Adrenal gland (tissue), 19 donors: ENCODE measurements at places on chromosomes 1 and 21. TPM values are rescaled to one million over a fixed set of nuclear protein-coding genes. Genes with fewer than 3 reads are reported as not detected.

GRCh38 chr21:45415943-45416611, 11.1 kb downstream of the COL18A1 start:
- no peak overlapping the region for H3K27ac ChIP-seq
- H3K4me3 ChIP-seq = no peak overlapping the region
- DNase-seq = no peak
- H3K4me1 ChIP-seq = peaks cover 13% of the 10 kb centered on the region
- H3K27me3 ChIP-seq = no peaks in the 10 kb centered on the region
- no peaks in the 10 kb centered on the region for H3K36me3 ChIP-seq

DNA sequence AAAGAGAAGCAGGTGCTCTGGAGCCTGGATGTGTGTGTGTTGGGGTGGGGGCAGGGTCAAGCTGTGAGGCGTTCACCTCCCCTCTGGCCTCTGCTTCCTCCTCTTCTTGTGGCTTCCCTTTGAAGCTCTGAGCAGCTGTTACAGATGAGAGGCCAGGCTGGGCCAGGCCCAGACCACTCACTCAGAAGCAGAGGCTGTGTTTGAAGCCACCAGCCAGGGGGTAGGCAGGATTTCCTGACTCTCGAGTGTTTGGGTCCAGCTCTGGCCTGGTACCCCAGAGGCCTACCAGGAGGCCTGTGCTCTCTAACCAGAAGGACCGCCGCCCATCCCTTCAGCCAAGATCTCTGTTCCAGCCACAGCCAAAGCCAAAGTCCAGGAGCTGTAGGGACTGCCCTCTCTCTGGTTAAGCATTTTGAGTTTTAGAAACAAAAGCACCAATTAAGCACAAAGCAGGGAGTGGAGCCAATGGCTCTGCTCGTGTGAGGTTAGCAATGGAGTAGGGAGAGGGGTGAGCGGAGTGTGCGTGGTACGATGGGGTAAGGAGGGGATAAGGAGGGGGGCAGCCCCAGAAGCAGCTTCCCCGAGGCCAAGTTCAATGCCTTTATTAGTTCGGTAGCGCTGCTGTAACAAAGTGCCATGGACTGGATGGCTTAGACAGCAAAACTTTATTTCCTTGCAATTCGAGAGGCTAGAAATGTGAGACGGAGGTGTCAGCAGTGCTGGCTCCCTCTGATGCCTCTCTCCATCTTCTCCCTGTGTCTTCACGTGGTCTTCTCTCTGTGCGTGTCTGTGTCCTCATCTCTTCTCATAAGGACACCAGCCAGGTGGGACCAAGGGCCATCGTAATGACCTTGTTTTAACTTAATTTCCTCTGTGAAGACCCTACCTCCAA, 20.5 kb downstream of the RCSD1 start:
- no peak overlapping the region for H3K27ac ChIP-seq
- DNase-seq = no peak
- H3K27me3 ChIP-seq = no peaks in the 10 kb centered on the region
- no peak overlapping the region for H3K4me3 ChIP-seq
- no peaks in the 10 kb centered on the region for H3K4me1 ChIP-seq
- no peaks in the 10 kb centered on the region for H3K36me3 ChIP-seq

GRCh38 chr1:51445351-51446090, 73.5 kb downstream of the EPS15 start:
- H3K36me3 ChIP-seq = peaks cover 9% of the 10 kb centered on the region
- H3K27ac ChIP-seq = no peak overlapping the region
- H3K4me1 ChIP-seq = peaks cover 46% of the 10 kb centered on the region
- H3K27me3 ChIP-seq = no peaks in the 10 kb centered on the region
- H3K4me3 ChIP-seq = no peak overlapping the region

GRCh38 chr1:163055005-163055404, 14.2 kb upstream of the RGS4 start:
- H3K4me3 ChIP-seq = no peak overlapping the region
- no peak for DNase-seq
- no peak overlapping the region for H3K27ac ChIP-seq
- no peaks in the 10 kb centered on the region for H3K36me3 ChIP-seq
- H3K27me3 ChIP-seq = no peaks in the 10 kb centered on the region
- no peaks in the 10 kb centered on the region for H3K4me1 ChIP-seq

- H3K36me3 ChIP-seq = no peaks in the 10 kb centered on the region
- H3K27ac ChIP-seq = no peak overlapping the region
- H3K4me1 ChIP-seq = no peaks in the 10 kb centered on the region
- no peak overlapping the region for H3K4me3 ChIP-seq
These were observed 128.6 kb upstream of the COL6A1 start for GRCh38 chr21:45852886-45853400.

DNA sequence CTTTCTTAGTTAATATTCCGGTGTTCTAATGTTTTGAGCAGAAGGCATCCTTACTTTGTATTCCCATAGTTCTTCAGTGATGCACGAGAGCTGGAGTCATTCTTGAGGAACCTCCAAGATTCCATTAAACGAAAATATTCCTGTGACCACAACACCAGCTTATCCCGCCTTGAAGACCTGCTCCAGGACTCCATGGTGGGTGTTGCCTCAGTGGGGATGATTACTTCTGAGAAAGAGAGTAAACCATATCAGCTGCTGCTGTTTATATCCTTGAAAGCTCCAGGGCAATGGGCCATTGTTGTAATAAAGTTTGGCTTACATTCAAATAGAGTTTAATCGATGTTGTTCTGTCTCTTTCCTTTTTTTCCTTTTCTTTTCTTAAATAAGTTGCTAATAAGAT, 93.1 kb downstream of the MACF1 start:
- H3K4me1 ChIP-seq = peaks cover 7% of the 10 kb centered on the region
- H3K27ac ChIP-seq = no peak overlapping the region
- no peak overlapping the region for H3K4me3 ChIP-seq

DNA sequence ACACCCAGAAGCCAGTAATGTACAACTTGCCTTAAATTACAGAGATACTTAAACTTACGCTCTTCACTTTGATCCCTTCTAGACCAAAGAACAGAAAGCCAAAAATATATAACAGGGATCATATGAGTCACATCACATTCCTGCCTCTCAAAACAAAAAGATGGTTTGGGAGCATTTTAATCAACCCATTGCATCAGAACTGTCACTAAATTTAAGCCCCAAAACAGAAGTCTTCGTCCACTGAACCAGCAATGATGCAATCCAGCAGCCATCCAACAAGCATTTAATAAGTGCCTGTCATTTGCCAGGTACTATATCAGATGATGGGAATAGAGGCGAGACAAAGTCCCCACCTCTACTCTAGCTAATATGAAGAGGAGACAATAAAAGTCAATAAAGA, 42.7 kb upstream of the GLIS1 start:
- H3K4me1 ChIP-seq = no peaks in the 10 kb centered on the region
- H3K27ac ChIP-seq = no peak overlapping the region
- no peaks in the 10 kb centered on the region for H3K27me3 ChIP-seq
- H3K4me3 ChIP-seq = no peak overlapping the region
- H3K36me3 ChIP-seq = no peaks in the 10 kb centered on the region

- H3K27me3 ChIP-seq = no peaks in the 10 kb centered on the region
- no peaks in the 10 kb centered on the region for H3K36me3 ChIP-seq
- peak; percentile 25 for DNase-seq
These were observed 31.2 kb upstream of the COL6A2 start for GRCh38 chr21:46066591-46067331.

Gene HAX1
- 99.7 TPM for total RNA-seq

Gene SIKE1
- total RNA-seq = 91.2 TPM
